ENCODE measurements at places on chromosomes 13 and 19. TPM values are rescaled to one million over a fixed set of nuclear protein-coding genes. Genes with fewer than 3 reads are reported as not detected.

- DNase-seq = no peak
Observed at GRCh38 chr13:59363313-59363712, 800.4 kb downstream of the DIAPH3 start.

- no peak for DNase-seq
Observed at GRCh38 chr19:30733826-30734550, 361.8 kb downstream of the ZNF536 start.

GRCh38 chr13:113211774-113212173 is 2.4 kb downstream of the CUL4A start:
- DNase-seq = no peak

ARMC6 gene
- 44.4 TPM for polyA plus RNA-seq

GRK1 gene
- 0.20 TPM for polyA plus RNA-seq

ZNF256 gene
- polyA plus RNA-seq = 10.8 TPM
